ENCODE measurements at places on chromosomes 2 and 18. TPM values are rescaled to one million over a fixed set of nuclear protein-coding genes. Genes with fewer than 3 reads are reported as not detected.

DNA sequence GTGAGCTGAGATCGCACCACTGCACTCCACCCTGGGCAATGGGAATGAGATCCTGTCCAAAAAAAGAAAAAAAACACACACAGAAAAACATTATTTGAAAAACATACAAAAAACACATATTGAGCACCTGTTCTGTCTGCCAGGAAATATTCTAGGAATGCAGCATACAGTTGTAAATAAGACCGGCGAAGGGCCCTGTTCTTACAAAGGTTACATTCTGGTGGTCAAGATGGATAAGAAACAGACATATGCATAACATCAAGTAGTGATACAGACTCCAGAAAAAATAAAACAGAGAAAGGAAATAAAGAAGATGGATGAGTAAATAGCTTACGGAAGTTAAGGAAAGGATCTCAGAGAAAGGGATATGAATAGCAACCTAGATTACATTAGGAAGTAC, 159.8 kb downstream of the GALNT3 start:
- ATAC-seq: no peak

DNA sequence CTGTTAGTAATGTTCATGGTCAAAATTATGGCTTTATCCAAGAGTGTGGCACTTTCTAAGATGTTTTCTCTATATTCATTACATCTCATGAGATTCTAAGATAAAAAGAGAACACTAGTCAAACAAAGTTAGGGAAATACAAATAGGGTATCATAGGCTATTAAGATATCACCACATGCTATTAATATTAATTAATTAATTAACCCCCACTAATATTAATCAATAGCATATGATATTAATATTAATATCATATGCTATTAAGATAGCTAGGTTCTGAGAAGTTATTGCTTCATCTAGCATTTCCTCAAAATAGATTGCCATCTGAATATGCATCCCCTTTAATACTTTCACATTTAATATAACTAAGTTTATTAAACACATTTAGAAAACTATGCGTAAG, 22.1 kb downstream of the DSG3 start:
- ATAC-seq: no peak

GRCh38 chr18:41886126-41886807, 68.8 kb upstream of the PIK3C3 start:
- ATAC-seq: no peak

The GPR35 gene
- 2.0 TPM for total RNA-seq

The POTEC gene
- total RNA-seq: not detected

The COL4A3 gene
- 6.9 TPM for total RNA-seq

The DNAJC27 gene
- total RNA-seq: 7.5 TPM

GRCh38 chr2:39409697-39410389, 27.2 kb downstream of the MAP4K3 start:
- ATAC-seq: no peak

DNA sequence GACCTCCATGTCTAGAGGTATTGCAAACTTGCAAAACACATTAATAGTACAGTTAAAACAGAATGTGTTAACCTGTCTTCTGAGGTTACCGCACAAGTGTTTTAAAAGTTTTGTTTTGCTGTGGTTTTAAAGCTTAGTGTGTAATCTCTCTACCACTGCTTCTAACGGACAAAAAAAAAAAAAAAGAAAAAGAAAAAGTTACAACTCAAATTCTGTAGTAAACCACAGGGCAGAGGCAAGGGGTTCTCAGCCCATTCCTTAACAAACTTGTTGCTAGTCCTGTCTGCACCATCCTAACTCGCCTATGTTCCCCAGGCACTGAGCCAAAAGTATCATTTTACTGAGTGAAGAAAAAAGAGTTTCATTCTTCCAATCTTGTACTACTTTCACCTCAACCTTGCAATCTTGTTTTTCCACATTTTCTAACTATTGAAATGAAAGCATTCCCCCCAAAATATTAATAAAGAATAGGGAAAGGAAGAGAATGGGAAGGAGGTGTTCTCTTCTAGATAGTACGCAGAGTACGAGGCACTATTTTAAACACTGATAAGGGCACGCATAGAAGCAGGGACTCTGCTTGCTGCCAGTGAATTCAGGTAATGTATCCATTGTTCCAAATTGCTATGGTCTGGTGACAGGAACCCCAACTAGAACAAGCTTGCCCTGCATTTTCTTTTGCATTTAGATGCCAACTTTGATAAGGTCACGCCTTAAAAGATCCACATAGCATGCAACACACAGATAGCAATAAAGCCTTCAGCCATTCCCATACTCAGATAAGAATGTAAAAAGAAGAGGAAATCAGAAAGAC, 47.1 kb downstream of the IKZF2 start:
- no peak for ATAC-seq

- ATAC-seq: no peak
Measured at GRCh38 chr2:155169317-155169716, 470.8 kb downstream of the KCNJ3 start.

The C2orf80 gene
- not detected for total RNA-seq

DNA sequence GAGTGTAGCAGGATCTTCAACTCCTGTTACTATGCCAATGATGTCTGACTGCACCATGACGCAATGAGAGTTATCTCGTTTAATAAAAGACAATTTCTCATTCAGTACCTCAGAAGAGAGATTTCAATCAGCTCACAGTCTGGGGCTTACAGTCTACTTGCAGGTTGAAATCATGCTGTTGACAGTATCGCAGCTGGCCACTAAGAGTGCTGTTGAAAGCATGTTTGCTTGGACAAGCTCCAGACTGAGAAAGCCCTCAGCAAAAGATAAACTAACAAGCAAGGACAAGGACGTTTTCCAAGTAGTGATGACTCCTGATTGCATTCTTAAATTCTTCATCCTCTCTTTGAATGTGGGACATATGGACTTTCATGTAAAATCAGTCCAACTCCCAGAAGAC, 145.2 kb upstream of the SYT4 start:
- no peak for ATAC-seq

DNA sequence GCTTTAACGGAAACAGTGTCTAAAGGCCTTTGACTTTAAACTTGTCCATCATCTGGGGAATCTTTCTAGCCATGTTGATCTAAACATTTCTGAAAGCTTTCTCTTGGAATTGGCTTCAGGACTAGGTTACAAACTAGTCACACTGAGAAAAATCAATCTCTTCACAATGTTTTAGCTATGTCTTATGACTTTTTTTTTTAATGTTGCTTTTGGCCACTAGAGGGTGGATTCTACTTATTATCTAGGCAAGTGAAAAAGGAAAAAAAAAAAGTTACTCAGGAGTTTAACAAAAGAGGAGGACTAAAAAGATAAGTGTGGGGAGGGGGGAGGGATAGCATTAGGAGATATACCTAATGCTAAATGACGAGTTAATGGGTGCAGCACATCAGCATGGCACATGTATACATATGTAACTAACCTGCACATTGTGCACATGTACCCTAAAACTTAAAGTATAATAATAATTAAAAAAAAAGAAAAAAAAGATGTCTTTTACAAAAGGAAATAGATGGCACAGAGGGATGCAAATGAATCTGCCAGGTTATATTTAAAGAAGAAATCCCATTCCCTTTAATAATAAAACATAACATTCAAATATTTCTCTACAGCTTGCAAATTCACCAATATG, 160.4 kb upstream of the PID1 start:
- ATAC-seq: no peak

DNA sequence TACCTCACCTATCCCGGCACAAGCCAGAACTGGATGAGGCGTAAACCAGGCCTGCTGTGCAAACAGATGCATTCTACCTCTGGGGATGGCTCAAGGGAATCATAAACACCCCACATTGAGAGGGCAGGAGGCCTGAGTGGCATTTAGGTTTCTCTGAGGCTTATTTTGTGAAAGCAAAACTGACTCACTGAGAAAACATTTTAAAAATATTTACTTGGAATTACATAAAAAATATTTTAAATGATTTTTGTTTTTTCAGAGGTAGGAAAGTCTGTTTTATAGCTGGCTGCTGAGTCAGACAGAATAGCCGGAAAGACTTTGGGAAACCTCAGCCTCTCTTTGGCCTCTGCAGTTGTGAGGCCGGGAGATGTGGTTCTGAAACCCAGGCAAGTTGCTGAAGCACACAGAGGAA, 244.1 kb downstream of the NCKAP5 start:
- ATAC-seq: no peak

The REG1B gene
- total RNA-seq: not detected

DNA sequence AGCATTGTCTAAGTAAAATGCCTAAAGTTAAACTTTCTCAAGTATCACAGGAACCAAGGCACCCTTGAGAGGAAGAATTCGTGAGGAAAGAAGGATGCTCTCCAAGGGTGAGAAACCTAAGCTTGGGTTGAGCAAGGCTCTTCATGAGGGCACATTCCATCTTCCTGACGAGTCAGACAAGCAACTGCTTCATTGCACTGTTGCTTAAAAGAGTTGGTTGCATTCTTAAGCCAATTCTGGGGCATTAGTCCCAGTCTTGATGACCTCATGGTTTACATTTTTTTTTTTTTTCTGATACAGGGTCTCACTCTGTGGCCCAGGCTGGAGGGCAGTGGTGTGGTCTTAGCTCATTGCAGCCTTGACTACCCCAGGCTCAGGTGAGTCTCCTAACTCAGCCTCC, 237.5 kb downstream of the ACTR3 start:
- ATAC-seq: no peak

DNA sequence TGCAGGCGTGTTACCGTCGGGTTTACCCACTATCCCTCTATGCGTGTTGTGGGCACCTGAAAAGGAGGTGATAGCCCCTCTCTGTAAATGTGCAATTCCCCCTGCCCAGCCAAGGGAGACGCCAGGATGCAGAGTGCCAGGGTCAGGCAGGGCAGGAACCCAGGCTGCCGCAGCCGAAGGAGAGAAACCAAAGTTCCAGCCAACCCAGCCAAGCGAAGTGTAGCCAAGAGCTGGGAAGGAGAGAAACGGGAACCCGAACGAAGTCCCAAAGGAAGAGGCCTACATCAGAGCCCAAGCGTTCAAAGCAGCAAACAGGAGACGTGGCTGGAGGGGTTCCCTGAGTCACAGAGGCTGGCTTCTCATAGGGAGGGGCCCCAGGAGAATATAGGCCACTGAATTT, 24.2 kb upstream of the SPR start:
- ATAC-seq: no peak

DNA sequence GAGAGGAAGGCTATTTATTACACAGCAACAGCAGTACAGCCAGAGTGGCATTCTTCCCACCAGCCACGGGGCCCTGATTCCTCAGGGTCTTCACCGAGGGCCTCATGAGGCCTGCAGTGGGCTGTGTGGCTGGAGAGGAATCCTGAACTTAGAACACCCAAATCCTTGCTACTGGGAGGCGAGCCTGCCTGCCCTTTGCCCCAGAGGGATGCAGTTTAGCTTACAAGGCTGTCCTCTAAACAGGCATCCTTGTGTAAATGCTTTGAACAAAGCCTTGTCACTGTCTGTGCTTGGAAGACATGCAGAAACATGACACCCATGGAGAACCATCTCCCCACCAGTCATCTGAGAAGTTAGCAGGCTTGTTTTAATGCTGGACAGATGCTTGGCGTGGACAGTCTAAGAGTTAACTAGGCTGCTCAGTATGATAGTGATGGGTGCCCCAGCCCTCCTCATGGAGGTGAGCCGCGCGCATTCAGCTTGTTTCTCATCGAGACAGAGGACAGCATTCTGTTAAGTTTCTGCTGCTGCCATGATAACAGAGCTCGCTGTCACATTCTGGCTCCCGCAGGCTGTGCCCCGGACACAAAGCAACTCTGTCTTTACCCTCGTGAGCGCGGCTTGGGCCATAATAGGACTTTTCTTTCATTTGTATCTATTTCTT, 42.9 kb downstream of the ADI1 start:
- ATAC-seq: no peak

DNA sequence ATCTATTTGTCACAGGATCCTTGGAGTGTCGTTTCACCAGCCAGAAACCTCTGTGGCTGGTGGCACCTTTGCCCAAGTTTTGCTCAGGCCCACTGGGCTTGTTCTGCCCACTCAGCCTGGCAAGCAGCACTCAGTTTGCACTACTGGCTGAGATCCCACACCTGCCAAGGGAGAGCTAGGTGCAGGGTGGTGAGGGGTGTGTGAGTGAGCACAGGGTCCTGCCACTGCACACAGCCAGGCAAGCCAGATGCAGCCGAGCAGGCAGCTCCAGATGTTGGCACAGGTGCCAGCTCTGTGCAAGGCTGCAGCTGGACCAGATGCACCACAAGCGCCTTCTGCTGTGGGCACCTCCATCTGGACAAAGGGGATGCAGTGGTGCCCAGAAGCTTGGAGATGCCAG, 281.7 kb upstream of the UBE2E3 start:
- ATAC-seq: no peak

DNA sequence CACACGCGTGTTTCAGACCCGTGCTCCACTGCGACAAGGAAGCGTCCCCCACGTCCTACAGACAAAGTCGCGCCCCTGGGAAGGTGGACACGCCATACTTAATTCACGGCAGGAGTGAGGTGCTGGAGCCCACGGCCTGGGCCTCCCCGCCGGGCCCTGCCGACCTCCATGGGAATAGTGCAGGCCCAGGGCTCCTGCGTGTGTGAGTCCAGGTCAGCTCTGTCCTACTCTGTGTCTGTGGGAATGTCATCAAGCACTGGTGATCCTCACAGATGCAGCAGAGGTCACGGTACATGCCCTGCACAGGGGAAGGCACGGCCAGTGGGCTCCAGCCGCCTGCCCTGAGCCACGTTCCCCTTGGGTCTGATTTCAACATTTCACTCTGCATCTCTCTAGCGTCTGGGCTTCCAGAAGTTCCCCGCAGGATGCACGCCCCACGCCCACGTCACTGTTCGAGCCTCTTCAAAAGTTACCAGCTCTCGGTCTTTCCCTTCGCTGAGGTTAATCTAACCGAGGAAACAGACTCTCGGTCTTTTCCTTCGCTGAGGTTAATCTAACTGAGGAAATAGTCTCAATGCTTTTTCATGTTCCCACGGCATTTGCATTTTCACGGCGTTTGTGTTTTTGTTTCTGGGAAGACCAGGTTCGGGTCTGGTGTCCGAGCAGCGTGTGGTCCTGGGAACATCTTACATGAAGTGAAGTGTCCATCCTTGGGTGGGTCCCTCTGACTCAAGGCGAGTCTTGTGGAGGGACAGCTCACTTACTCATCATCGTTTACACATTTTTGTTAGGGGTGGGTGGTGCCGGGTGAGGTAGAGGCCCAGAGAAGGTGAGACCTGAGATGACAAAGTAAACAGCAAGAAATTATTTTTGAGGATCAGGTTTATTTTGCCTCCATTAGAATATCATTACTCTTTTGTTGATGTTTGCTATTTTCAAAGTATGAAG, 157.3 kb upstream of the ALKAL2 start:
- ATAC-seq: no peak

DNA sequence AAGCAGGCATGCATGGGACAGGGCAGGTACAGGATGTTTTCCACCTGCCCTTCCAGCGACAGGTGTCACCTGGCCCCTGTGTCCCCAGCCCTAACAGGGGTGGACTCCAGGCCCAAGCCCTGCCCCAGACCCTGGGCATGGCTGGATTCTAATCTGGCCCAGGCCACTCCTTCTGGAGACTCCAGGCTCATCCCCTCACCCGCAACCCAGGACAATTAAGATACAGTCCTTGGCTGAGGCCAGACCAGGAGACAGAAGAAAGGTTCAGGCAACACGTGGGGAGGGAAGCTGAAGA, 9.5 kb downstream of the BIN1 start:
- no peak for ATAC-seq

- no peak for ATAC-seq
Measured at GRCh38 chr2:46564811-46565241, 85.5 kb downstream of the TMEM247 start.
